ENCODE measurements at places on chromosomes 16 and 17.

DNA sequence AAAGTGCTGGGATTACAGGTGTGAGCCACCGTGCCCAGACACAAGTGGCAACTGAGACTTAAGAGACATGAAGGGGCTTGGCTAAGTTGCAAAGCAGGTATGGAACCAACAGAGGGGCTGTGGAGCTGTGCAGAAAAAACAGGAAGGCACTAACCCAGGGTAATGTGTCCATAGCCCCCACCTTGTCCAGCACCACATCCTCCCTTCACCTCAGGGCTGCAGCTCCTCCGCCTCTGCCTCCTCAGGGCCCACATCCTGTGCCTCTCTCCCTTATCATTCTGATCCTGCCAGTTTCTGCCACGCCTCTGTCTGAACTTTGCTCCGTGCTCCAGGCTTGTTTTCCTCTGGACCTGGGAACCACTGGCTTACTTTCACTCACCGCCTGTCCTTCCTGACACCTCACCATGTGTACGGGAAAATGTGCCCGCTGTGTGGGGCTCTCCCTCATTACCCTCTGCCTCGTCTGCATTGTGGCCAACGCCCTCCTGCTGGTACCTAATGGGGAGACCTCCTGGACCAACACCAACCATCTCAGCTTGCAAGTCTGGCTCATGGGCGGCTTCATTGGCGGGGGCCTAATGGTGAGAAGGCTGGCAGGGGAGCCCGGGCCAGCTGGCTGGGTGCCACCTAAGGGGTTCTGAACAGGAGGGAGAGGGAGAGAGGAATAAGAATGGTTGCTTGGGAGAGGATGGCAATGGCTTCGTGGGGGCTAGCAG is at the start of gene TM4SF5:
Gene TM4SF5, plus strand, starts transcription at position 368 of the 716 bp plus-strand sequence. Its CDS starts 37 bp downstream, at position 405.
- no peak for DNase-seq

- no peak for DNase-seq
Measured at GRCh38 chr17:80902963-80903611, 88.6 kb upstream of the CHMP6 start.

- DNase-seq: no peak
Measured at GRCh38 chr16:495127-495748, 32.3 kb upstream of the CAPN15 start.

DNA sequence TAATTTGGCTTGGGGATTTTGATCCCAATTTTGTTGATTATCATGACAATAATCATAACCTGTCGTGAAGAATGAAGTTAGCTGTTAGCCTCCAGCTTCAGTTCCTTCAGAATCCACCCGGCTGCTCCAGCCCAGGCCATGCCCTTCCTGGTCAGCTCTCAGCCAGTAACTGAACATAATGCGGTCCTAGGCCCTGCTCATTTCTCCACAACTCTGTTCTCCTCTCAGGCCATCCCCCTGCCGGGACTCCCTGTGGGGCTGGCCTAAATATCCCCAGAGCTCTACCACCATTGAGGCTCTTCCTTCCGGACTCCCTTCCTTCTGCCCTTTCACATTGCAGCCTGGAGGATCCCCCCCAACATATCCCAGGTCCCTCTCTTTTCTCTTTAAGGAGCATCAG is 833.4 kb upstream of the GOT2 start:
- DNase-seq: no peak

DNA sequence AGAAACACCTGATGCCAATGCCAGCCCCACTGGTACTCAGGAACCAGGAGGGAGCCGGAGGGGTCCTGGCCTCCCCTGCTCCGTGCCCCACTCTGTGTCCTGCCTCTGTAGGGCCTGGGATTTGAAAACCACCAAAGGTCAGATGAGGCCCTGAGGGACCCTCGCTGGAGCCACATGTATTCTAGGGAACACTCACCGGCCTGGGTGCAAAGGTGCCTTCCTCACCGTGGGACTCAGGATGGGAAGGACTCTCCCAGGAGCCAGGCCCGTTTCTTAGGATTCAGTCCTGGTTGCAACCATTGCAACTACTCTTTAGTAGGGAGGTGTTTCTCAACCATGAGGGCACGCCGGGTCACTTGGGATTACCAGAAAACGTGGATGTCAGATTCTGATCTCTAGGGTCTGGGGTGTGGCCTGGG is 74.6 kb downstream of the N4BP1 start:
- DNase-seq: no peak

GRCh38 chr16:74107795-74108610 is 188.6 kb upstream of the PSMD7 start:
- DNase-seq: no peak

- no peak for DNase-seq
Measured at GRCh38 chr16:50093607-50094539, 28.1 kb downstream of the HEATR3 start.

GRCh38 chr16:87700406-87701077 is 65.2 kb downstream of the KLHDC4 start:
- DNase-seq: no peak

DNA sequence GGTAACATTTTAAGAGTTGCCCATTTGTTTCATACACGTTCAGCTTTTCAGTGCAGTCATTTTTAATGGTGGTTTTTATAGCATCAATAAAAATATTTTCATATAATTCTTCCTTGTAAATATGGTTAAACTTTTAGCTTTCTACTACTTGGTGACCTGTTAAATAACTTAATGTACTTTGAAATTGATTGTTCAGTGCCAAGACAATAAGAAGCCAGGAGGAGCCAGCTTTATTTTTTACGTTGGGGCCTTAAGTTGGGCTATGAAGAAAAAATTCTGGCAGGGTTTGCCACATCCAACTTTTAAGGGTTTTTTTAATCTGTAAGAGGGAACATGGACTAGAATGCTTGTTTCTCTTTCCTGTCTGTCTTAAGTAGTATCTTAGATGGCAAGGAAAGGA is 284.2 kb downstream of the FTO start:
- DNase-seq: no peak

DNA sequence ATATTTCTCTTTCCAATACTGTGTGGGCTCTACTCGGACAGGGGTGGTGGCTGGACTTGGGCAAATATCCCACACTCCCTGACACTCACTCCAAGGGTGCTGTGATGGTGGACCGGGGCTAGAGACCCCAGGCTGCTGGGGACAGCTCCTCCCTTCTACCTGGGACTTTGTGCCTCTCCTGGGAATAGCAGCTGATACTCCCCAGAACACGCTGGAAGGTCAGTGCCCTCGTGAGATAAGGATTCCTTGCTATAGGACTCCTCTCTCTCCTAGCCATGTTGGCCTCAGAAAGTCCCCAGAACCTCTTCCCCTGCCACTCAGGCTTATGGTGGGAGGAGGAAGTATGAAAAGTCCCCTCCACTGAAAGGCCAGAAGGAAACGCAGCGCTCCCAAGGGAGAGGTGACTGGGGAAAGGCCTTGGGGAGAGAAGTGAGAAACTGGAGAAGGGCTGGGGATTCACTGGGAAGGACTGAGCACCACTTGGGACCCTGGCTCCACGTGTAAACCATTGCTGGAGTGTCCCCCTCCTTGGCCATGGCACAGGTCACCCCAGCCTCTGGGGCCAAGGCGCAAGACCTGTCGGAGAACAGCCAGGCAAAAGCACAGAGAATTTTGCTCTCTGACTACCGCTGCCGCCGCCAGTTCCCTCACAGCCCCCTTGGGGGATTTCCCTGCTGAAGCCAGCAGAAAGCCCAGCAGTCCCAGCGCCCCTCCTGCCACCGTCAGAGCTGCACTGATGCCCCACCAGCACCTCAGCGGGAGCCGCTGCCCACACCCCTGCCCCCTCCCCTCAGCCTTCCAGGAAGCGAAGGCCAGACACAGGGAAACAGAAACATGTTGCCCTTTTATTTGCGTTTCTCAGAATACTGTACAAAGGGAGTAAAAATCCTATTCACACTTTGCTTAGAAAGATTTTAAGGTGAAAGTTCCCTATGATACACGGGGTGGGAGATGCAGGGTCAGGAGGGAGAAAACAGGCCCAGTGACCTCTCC is 2.1 kb upstream of the GSDMB start:
- no peak for DNase-seq

GRCh38 chr17:50523208-50523607 is 9.3 kb upstream of the EPN3 start:
- DNase-seq: no peak

DNA sequence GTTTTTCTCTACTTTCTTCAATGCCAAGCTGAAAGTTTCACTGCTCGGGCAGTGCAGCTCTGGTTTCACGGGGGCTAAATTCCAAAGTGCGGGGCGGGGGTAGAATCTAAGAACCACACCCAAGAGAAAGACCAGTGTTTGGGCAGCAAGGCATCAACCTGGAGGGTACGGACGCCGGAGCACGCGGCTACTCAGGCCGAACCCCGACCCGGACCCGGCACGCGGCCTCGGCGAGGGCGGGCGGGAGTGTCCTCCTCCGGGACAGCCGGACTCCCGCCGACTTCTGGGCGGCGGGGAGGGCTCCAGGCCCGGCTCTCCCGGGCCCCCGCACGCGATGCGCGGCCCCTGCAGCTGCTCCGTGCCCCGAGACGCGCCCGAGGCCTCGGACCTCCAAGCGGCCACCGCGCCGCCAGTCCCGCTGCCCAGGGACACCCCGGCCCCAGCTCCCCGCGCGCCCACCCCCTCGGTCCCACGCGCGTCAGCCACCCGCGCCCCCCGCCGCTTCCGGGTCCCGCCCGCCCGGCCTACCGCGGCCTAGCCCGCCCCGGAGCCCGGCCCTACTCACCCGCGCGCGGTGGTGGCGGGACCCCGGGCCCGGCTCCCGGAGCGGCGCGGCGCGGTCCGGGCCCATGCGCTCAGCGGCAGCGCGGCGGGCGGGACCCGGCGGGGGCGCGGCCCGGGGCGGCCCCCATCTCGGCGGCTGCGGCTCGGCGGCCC is 561 bp downstream of the AXIN1 start:
- DNase-seq: no peak

GRCh38 chr16:19885451-19886072 is 914 bp upstream of the GPRC5B start:
- DNase-seq: peak; percentile 72

GRCh38 chr16:4477966-4478365 is 1.8 kb downstream of the HMOX2 start:
- no peak for DNase-seq

DNA sequence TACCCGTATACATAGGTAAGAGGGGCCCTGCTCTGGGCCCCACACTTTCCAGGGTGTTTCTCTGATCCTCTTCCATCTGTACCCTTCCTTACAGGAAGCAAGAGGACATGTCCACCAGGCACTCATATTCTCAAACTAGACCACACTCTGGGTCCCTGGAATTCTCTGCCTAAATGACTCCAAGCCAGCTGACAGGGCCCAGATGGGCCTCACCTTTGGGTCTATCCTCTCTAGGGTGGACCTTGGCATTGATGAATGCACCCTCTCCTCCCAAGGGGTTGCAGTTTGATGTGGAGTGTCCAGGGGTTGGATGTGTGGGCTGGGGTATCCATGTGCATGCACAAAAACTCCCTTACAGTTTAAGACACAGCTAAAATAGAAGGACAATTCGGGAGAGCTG is 95.8 kb downstream of the ASIC2 start:
- no peak for DNase-seq

DNA sequence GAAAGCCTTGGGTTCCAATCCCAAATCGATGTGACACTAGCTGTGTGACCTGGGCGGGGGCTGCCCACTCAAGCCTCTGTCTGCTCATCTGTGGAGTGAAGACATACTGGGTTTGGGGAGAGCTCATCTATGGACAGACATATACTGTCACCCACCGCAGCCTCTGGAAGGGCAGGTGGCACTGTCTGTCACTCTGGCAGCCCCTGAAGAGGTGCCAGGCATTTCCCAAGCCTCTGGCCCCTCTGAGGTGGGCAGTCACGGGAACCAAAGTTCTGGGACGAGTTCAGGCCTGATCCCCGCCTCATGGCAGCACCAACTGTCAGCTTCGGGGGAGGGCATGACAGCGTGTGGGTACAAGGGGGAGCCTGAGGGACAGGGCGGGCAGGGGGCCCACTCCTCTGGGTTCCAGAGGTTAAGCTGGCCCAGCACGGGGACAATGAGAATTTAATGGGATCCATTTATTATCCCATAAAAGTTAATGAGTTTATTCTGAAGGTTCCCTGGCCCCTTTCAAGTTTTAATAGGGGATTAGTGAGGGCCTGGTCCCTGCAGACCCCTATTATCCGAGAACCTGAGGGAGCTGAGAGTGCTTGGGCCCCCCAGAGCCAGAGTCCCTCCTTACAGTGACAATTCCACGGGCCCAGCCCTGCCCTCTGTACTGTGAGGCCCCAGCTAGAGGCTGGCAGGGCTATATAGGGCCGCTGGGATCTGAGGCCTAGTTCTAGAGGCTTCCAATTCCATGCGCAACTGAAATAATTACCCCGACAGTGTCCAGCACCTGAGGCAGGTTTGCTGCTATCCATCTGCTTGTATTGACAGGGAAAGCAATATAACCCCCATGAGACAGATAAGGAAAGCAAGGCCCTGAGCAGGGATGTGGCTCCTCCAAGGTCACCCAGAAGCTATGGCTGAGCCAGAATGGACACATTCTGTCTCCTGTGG is 18.8 kb downstream of the SEZ6 start:
- DNase-seq: no peak

DNA sequence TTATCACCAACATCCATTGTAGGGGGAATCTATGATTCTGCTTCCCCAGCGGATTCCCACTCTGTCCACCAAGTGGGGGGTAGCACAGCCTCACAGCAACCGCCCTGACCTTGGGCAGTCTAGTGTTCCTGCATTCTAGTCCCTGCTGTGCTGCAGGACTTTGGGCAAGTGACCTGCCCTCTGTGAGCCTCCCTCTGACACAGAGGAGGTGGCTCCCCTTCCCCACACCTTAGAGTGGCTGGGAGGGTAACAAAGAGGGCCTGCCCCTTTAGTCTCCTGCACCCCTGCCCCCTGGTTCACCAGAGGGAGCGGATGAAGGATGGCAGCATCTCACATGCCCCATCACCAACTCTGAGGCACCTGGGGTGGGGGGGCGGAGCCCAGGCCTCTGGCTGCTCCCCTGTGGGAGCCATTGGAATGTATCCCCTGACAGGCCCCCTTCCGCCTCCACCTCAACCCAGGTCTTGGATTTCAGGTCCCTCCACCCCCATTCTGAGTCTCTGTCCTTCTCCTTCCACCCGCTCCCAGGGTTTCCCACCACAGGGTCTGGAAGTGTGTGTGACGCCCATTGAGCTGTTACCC is 10.1 kb downstream of the GAS2L2 start:
- DNase-seq: no peak

- no peak for DNase-seq
Measured at GRCh38 chr17:17060001-17060922, 18.0 kb downstream of the MPRIP start.

- DNase-seq: no peak
Measured at GRCh38 chr16:24488045-24488444, 51.3 kb upstream of the RBBP6 start.

GRCh38 chr17:19768046-19768782 is 20.1 kb upstream of the ALDH3A1 start:
- no peak for DNase-seq

DNA sequence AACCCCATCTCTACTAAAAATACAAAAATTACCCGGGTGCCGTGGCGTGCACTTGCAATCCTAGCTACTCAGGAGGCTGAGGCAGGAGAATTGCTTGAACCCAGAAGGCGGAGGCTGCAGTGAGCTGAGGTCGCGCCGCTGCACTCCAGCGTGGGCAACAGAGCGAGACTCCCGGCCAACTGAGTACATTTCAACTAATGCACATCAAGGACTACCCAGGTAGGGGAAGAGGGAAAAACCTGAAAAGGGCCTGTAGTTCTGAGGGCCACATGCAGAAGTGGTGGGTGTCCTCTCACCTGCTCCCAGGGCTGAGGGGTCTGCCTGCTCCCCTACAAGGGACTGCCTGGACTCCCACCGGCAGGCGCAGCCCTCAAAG is 584 bp upstream of the SLC16A5 start:
- no peak for DNase-seq

GRCh38 chr16:3266873-3267537 is 10.6 kb upstream of the MEFV start:
- no peak for DNase-seq
